Amygdala (tissue), 56 donors: ENCODE measurements at places on chromosomes 4 and X.

- DNase-seq = no peak
These were observed 18.7 kb upstream of the GALNTL6 start for GRCh38 chr4:171794528-171794927.

DNA sequence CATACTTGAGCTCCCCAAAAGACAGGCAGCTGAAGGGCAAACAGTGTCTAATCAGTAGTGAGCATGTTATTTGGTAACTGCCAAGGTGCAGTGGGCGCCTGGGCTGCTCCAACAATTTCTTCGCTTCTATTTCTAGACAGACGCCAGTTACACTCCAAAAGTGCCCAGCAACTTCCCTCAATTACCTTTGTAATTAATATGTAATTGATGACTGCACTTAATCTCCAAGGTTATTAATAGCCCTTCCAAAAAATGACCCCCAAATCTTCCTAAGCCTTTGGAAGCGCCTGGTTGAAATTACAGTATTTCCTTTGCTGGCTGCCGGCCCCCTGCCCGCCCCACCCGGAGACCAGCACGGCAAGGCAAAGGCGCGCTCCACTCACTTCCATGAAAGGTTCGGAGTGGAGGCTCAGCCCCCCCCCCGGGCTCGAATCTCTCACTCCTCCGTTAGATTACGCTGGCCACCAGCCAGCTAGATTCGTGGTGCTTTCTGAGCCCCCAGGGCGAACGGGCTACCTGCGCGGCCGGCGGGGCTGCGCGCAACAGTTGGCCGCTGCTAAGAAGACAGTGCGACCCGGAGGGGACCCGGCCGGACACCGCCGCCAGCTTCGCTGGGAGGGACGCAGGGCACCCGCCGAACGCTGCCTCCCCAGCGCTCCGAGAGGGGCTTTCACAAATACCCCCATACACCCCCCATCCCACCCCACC is 1.9 kb downstream of the GPC4 start:
- no peak for DNase-seq

GRCh38 chrX:19739683-19740082 is 147.7 kb downstream of the SH3KBP1 start:
- peak; percentile 12 for DNase-seq

DNA sequence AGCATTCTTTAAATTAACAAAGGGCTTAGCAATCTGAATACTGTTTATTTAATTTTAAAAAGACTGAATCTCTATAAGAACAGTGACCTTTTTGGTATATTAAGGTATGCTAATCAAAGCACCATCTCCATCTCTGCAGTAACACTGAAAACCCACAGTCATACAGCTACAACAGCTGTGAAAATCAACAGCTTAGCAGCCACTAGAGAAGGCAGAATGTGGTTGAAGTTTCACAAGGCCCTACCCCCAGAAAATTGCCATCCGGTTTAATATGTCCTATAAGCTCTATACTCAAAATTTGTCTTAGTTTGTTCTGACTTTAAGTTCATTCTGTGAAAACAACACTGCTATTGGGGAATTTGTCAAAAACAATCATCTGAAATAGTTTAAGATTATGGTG is 128.7 kb downstream of the OPHN1 start:
- DNase-seq = no peak

- DNase-seq = no peak
These were observed 68.8 kb downstream of the NPY1R start for GRCh38 chr4:163263606-163264005.

DNA sequence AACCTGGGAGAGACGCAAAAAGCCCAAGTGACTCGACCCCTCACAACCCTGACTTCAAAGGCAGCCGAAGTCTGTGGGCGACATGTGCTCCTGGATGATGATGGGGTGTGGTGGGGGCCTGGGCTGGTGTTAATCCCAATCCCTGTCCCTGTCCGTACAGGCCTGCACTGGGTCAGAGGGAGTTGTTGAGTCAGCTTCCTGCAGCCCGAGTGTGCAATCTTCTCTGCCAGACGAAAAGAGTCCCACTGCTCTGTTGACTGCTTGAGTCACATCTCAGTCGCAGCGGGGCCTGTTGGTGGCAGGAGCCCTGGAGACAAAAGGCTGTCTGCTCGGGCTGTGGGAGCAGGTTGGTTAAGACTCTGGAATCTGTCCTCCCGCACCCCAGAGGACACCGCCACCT is 10.3 kb downstream of the FAM3A start:
- DNase-seq = no peak

- no peak for DNase-seq
These were observed 15.2 kb downstream of the CTBP1 start for GRCh38 chr4:1233641-1234308.

- DNase-seq = no peak
These were observed 91.1 kb downstream of the PPP3CA start for GRCh38 chr4:101256222-101256621.

DNA sequence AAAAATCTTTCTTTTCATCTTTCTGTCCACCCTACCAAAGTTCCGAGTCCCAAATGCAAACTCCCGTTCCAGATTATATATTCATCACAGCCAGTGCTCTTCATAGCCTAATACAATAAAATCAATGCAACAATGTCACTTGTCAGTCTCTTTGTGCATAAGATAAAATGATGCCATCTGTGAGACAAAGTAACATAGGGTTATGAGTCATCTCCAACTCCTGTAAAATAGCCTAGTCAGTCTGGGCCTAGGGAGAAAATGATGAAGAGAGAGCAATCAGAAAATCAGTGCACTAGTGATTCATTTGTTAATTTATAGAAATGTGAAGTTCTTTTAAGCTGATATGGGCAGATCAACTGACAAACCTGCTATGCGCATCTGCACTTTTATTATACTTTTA is 689.1 kb upstream of the DIAPH2 start:
- no peak for DNase-seq

- no peak for DNase-seq
These were observed 54.0 kb downstream of the METTL14 start for GRCh38 chr4:118739022-118739713.

DNA sequence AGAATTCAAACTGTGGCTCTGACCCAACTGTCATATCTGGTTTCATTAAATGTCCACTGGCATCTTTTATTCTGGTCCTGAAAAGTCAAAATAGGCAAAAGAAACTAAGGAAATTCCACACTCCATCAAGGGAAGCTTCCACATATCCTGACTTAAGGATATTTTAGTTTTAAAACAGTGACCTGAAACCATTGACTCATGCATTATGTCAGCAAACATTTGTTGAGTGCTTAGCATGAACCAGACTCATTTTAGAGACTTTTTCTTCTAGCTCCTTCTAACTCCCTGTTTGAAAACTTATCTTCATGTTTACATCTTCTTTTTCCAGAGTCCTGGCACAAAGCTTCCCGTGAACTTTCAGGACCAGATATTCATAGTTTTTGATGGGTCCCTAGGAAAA is 6.9 kb upstream of the CXCL1 start:
- no peak for DNase-seq

GRCh38 chr4:5469861-5470260 is 238.5 kb downstream of the EVC2 start:
- no peak for DNase-seq

DNA sequence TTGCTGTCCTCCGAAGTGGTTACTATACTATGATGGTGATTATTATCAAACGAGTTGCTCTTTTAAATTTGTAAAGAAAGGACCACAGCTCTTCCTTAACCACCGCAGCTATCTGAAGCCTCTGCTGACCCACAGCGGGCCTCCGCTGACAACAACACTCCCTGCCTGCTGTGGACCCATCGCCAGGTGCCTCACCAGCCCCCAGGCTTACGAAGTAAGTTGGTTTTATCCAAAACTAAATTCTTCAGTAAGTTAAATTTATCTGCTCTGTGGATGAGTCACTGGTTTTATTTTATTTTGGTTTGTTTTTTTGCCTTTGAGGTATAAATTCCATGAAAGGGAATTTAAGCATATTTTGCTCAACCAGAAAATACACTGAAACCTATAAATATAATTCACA is 54.7 kb downstream of the SLC9A6 start:
- no peak for DNase-seq

DNA sequence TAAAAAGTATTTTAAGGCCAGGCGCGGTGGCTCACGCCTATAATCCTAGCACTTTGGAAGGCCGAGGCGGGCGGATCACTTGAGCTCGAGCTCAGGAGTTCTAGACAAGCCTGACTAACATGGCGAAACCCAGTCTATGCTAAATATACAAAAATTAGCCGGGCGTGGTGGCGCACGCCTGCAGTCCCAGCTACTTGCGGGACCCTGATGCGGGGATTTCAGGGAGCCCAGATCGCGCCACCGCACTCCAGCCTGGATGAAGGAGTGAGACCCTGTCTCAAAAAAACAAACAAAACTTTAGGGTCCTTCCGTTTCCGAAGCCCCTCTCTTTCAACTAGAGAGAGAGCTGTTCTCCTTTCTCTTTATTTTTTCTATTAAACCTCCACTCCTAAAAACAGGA is 1.2 kb downstream of the SLC25A31 start:
- no peak for DNase-seq
